ENCODE measurements at places on chromosomes 5 and 9.

GRCh38 chr5:170302653-170303501 lies 5.3 kb upstream of the LCP2 start:
- DNase-seq: peak; percentile 91

- DNase-seq: no peak
Observed at GRCh38 chr5:151096001-151096373, 15.2 kb upstream of the TNIP1 start.

DNA sequence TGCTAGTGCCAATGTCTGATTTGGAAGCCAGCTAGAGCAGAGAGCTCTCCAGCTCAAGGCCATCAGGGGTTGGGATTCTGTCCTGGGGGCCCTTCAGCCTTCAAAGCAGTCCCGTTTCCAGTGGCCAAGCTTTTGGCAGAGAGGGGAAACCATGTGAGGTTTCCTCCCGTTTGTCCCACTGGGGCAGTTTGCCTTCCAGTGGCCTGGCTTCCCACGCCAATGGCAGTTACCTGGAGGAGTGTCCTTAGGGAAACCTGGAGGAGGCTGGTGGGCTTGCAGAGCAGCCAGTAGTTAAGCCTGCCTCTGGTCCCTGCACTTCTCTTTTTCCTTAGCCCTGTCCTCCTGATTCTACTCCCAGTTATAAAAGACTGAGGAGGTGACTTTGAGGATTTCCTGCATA lies 37.7 kb downstream of the FGD3 start:
- DNase-seq: no peak

DNA sequence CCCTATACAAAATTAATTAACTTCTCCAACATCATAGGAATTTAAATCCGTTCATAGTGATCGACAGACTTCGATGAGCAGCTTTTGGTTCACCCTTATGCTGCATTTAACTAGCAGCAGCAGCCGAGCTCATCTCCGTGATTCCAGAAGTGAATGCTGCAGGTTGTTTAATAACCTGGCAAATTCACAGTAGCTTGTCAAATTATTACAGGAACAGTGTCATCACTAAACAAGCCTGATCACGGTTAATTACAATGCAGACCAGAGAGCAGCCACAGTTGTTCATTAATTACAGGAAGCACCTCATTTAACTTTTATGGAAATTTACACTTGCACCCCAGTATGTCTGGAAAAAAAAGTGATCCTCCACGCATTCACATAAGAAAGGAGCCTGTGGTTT lies 188.2 kb downstream of the BNC2 start:
- no peak for DNase-seq

GRCh38 chr5:37847978-37848425 lies 8.2 kb upstream of the GDNF start:
- DNase-seq: no peak

DNA sequence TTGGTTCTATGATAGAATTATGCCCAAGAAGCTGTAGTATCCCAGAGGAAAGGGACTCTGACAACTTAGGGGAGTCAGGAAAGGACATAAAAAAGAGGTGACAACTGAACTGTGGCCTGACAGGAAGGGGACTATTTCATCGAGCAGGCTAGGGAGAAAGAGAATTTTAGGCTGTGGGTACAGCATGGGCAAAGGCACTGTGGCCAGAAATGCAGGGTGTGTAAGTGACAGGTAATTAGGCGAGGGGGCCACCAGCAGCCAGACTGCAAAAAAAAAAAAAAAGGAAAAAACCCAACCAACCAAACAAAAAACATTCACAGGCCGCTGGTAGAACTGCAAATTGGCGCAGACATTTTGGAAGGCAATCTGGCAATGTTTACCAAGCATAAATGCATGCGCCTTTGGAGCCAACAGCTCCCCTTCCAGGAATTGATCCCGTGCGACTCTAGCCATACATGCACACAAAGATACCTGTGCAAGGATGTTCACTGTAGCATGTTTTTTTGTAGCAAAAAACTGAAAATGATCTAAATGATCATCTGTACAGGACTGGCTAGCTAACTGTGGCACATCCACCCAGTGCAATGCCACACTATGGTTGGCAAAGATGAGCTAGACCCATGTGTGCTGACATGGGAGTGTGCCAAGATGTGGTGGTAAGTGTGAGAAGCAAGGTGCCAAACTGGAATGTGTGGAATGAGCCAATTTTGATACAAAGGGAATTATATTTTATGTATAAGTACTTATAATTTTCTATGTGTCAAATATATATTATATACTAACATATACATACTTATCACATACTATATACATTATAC lies 1.1 kb downstream of the EIF4E1B start:
- DNase-seq: no peak

GRCh38 chr9:80233906-80234305 lies 662.1 kb downstream of the TLE4 start:
- no peak for DNase-seq

- DNase-seq: no peak
Observed at GRCh38 chr5:51544031-51544785, 161.0 kb downstream of the ISL1 start.

DNA sequence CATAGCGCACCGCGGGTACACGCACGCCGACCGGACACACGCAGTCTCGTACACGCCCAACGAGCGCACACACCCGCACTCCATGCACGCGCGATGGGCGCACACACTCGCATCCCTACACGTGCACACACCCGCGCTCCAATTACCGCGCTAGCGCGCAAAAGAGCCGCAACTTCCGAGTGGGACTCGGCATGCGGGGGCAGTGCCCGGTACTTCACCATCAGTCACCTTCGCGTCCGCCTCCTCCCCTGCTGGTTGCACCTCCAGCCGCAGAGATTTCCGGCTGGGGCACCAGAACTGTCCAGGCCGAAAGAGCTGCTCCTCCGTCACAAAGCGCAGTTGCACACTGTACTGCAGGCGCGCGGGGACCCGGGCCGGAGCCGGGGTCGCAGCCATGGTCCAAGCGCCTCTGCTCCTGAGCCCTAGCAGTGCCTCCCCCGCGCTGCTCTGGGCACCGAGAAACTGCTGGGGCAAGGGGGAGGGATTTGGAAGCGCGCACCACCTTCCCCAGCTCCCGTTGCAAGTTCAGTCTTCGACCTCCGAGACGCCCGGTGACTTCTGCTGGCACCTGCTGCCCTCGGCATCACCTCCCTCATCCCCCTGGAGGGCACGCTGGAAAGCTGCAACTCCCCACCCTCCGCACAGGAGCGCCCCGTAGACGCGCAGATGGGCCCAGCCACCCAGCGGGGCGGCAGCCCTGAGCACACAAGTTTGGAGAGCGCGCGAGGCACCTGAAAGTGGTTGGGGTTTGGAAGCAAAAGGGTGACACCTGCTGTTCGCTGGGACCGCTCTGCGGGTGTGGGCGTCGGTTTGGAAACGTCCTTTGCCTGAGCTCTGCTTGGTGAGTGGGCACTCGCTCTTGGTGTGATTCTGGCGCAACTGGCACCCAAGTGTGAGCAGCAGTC lies 337.4 kb upstream of the PUM3 start:
- DNase-seq: no peak

DNA sequence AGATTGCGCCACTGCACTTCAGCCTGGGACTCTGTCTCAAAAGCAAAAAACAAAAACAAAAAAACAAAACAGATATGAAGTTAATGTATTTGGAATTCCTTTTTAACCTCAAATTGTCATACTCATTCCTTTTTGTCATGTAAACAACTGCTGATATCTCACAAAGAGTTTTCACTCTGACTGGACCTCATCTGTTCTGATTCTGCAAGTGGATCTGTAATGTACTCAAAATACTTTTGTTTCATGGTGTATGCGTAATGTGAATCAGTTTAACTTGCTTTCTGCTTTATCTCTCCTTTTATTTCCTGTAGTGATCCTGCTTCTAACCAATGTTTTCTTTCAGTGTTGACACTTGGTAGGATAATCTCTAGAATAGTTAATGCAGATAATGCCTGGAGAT lies 106.7 kb downstream of the FOCAD start:
- no peak for DNase-seq

GRCh38 chr5:101346906-101347305 lies 443.8 kb upstream of the ST8SIA4 start:
- DNase-seq: no peak

DNA sequence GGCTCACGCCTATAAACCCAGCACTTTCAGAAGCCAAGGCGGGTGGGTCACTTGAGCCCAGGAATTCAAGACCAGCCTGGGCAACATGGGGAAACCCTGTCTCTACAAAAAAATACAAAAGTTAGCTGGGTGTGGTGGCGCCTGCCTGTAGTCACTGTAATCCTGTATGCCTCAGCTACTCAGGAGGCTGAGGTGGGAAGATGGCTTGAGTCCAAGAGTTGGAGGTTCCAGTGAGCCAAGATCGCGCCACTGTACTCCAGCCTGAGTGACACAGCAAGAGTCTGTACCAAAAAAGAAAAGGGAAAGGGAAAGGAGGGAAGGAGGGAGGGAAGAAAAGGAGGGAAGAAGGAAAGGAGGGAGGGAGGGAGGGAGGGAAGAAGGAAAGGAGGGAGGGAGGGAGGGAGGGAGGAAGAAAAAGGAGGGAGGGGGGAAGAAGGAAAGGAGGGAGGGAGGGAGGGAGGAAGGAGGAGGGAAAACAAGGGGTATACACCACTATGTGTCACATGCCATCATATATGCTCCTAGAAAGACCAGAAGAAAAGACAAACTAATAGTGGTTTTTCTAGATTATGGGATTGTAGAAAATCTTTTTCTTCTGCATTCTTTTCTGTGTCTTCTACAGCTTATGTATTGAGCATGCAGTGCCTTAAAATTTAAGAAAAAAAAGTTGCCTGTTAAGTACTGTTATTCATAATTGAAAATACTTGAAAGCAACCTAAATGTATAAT lies 240.1 kb downstream of the DENND1A start:
- no peak for DNase-seq

DNA sequence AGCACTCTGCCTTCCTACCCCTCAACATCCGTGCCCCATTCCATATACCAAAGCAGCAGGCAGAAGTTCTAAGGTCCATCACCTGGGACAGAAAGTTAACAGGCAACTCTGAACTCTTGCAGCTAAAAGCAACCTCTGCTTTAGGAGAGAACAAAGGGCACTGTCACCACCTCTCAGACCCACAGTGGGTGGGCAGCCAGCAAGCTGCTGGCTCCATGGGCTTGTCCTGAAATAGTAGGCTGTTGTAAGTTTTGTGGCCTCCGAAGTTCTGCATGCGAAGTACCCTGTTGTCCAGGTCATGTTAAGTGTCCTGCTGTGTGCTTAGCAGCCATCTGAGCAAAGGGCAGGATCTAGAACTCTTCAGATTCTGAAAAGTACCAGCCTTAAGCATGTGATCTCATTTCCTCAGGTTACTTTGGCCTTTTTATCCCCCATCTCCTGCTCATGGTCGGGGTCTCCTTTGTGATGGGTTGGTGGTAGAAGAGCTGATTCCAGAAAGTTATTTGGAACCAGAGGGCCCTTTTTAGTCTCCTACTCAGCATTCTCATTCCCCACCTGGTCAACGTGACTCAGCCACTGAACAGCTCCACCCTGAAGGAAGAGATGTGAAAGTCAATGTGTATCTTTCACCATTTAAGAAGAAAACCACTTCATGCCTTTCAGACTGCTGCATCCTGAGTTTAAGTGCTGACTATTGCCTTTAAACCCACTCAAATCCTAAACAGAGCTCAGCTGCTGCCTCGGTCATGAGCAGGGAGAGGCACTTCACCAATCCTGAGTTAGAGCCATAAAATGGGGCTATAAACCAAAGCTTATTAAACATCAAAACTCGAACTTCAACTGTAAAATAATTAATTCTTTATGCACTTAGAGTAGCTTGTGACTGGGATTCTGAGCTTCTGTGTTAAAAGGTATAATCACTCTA lies 121.4 kb downstream of the DPYSL3 start:
- no peak for DNase-seq

- DNase-seq: no peak
Observed at GRCh38 chr5:37211661-37212060, 37.5 kb downstream of the CPLANE1 start.

GRCh38 chr5:141518618-141519015 lies 29.7 kb downstream of the PCDHGC5 start:
- peak; percentile 69 for DNase-seq

- no peak for DNase-seq
Observed at GRCh38 chr5:92758552-92758951, 822.5 kb downstream of the NR2F1-AS1 start.

- no peak for DNase-seq
Observed at GRCh38 chr5:126414874-126415502, 8.2 kb upstream of the GRAMD2B start.

Measured in vagina (tissue), 2 donors.